ENCODE measurements at places on chromosomes 12 and 14.

- no peak for DNase-seq
Observed at GRCh38 chr12:124786061-124786964, 77.4 kb downstream of the SCARB1 start.

- DNase-seq = no peak
Observed at GRCh38 chr14:42229976-42230375, 623.3 kb downstream of the LRFN5 start.

- DNase-seq = no peak
Observed at GRCh38 chr14:67520482-67520881, 12.6 kb upstream of the PLEKHH1 start.

- no peak for DNase-seq
Observed at GRCh38 chr14:98328496-98328895, 943.5 kb downstream of the BCL11B start.

DNA sequence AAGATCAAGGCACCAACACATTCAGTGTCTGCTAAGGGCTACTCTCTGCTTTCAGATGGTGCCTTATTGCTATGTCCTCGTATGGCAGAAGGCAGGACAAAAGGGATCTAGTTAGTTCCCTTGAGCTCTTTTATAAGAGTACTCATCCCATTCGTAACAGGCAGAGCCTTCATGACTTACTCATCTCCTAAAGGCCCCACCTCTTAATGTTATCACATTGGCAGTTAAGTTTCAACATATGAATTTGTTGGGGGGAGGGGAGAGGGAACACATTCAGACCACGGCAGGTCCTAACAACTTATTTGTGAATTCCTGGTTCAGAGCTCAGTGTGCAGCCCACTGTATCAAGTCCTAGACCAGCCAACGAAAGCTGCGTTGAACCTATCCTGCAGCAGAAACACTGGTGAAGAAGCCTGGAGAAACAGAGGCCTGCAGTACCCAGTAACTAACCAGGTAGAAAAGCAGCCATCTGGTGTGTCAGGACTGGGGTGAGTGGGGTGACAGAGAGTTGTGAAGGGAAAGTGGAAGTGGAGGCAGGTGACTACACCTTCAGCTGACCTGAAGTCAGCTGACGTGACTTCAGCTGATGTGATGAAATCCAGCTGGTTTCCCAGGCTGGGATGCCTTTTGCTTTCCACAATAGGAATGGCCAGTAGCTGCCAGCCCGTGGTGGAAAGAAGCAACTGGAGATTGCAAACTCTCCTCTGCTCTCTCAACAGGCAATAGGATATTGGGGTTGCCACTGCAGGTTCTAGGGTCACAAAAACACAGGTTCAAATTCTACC is 101.6 kb upstream of the PLXNC1 start:
- no peak for DNase-seq

GRCh38 chr12:95393191-95393790 is 80.7 kb upstream of the METAP2 start:
- no peak for DNase-seq

DNA sequence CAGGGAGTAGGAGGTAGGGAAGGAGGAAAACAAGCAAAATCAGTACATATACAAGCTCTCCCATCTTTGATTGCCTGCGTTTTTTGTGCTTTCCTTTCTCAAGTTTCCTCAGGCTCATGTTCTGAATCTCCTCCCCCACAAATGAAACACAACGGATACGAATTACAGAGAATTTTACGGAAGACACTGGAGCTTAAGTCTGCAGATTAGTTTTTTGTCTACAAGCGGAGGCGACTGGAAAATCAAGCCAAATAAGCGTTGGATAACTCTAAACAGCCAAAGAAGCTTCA is 612 bp downstream of the WBP11 start:
- no peak for DNase-seq

GRCh38 chr12:47312147-47312546 is 232.4 kb upstream of the AMIGO2 start:
- DNase-seq = no peak

Data from T-helper 2 cell (primary cell).